ENCODE measurements at places on chromosomes 3 and 15.

GRCh38 chr3:46017720-46018119 lies 9.6 kb downstream of the XCR1 start:
- no peak for DNase-seq
- H3K27ac ChIP-seq, result no peak overlapping the region
- H3K4me1 ChIP-seq, result no peaks in the 10 kb centered on the region
- no peak overlapping the region for H3K4me3 ChIP-seq
- H3K27me3 ChIP-seq, result peaks cover 24% of the 10 kb centered on the region

GRCh38 chr3:97131476-97131875 lies 317.1 kb downstream of the EPHA6 start:
- H3K27ac ChIP-seq, result no peak overlapping the region
- H3K4me1 ChIP-seq, result no peaks in the 10 kb centered on the region
- no peak overlapping the region for H3K4me3 ChIP-seq
- no peaks in the 10 kb centered on the region for H3K27me3 ChIP-seq

DNA sequence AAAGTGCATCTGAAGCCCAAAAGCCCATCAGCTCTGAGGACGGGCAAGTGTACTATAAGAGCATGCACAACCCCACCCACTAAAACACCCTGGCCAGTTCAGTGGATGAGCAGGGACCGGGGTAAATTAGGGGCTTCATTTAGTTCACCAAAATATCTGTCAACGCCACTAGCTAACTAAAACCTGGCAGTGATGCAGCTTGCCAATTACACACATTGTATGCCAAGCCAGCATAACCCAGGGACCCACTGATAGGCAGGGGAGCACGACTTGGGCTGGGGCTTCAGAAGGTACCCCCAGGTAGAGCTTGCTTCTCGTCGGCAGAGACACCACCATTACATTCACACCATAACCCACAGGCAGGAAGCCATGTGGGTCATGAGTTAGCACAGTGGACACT lies 47.0 kb downstream of the PTPN23 start:
- H3K36me3 ChIP-seq, result peaks cover 5% of the 10 kb centered on the region
- no peak for DNase-seq
- H3K4me1 ChIP-seq, result peaks cover 2% of the 10 kb centered on the region
- H3K27me3 ChIP-seq, result no peaks in the 10 kb centered on the region
- no peak overlapping the region for H3K4me3 ChIP-seq

GRCh38 chr15:95134431-95135110 lies 903.2 kb downstream of the MCTP2 start:
- H3K4me3 ChIP-seq, result no peak overlapping the region
- H3K27me3 ChIP-seq, result no peaks in the 10 kb centered on the region
- H3K36me3 ChIP-seq, result no peaks in the 10 kb centered on the region
- H3K4me1 ChIP-seq, result no peaks in the 10 kb centered on the region

GRCh38 chr15:89423981-89424380 lies 72.4 kb downstream of the RHCG start:
- H3K4me3 ChIP-seq, result no peak overlapping the region
- H3K4me1 ChIP-seq, result no peaks in the 10 kb centered on the region
- DNase-seq, result no peak
- H3K27ac ChIP-seq, result no peak overlapping the region
- no peaks in the 10 kb centered on the region for H3K36me3 ChIP-seq
- H3K27me3 ChIP-seq, result no peaks in the 10 kb centered on the region

DNA sequence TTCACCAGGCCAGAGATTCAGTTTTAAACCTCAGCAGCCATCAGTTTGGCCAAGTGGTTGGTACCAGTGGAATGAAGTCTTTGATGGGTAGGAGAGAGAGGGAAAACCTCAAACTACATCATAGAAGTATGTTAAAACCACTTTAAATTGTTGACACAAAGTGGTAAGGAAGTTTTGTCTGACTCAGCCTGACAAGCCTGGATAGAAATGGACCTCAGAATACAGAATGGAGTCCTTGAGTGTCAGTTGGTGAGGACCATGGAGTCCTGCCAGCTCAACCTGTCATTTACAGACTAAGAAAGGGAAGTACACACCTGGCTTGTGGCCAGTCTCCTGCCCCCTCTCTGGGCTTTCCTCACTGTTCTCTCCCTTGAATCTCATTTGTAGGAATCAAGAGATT lies 12.1 kb downstream of the EAF1 start:
- H3K27ac ChIP-seq, result no peak overlapping the region
- DNase-seq, result no peak
- no peak overlapping the region for H3K4me3 ChIP-seq
- H3K4me1 ChIP-seq, result no peaks in the 10 kb centered on the region
- H3K27me3 ChIP-seq, result no peaks in the 10 kb centered on the region
- peaks cover 73% of the 10 kb centered on the region for H3K36me3 ChIP-seq

DNA sequence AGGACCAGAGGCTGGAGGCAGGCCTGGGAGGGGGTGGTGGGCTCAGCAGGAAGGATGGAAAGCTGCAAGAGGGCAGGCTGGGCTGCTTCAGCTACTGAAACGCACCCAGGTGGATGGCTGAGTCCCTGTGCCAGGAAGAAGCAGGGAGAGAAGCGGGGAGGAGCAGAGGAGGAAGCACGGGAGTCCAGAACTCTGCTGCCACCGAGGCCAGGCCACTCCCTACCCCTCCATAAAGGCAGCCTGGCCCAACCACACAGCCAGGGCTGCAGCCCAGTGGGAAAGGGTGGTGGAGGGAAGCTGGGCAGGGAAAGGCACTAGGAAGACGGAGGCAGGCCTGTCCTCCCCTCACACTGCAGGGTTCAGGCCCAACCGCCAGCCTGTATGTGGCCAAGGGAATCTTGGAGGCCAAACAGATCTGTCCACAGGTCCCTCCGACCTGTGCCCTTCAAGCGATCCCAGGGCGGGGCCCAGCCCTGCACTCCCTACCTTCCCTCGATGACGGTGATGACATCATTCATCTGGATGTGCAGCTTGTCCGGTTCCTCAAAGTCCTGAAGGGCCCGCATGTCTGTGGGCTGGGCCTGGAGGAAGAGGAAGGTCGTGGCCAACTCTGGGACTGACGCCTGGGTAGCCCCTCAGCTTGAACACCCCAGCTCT lies 30.5 kb downstream of the TNK2 start:
- no peak overlapping the region for H3K4me3 ChIP-seq
- H3K27me3 ChIP-seq, result no peaks in the 10 kb centered on the region
- H3K27ac ChIP-seq, result no peak overlapping the region
- no peak for DNase-seq

- H3K4me1 ChIP-seq, result no peaks in the 10 kb centered on the region
- H3K36me3 ChIP-seq, result no peaks in the 10 kb centered on the region
- H3K27me3 ChIP-seq, result no peaks in the 10 kb centered on the region
- H3K27ac ChIP-seq, result no peak overlapping the region
- no peak overlapping the region for H3K4me3 ChIP-seq
These were observed 71.9 kb downstream of the ARHGEF26 start for GRCh38 chr3:154193000-154193615.

GRCh38 chr15:42819786-42820185 lies 82.9 kb upstream of the CDAN1 start:
- no peak for DNase-seq
- peak overlapping the region; percentile 53 for H3K27ac ChIP-seq
- peaks cover 13% of the 10 kb centered on the region for H3K36me3 ChIP-seq
- H3K4me3 ChIP-seq, result no peak overlapping the region
- H3K27me3 ChIP-seq, result no peaks in the 10 kb centered on the region
- no peaks in the 10 kb centered on the region for H3K4me1 ChIP-seq

GRCh38 chr3:98199020-98199419 lies 32.5 kb downstream of the OR5H15 start:
- H3K27me3 ChIP-seq, result no peaks in the 10 kb centered on the region
- no peak overlapping the region for H3K4me3 ChIP-seq
- no peak for DNase-seq
- H3K36me3 ChIP-seq, result no peaks in the 10 kb centered on the region
- H3K27ac ChIP-seq, result no peak overlapping the region

DNA sequence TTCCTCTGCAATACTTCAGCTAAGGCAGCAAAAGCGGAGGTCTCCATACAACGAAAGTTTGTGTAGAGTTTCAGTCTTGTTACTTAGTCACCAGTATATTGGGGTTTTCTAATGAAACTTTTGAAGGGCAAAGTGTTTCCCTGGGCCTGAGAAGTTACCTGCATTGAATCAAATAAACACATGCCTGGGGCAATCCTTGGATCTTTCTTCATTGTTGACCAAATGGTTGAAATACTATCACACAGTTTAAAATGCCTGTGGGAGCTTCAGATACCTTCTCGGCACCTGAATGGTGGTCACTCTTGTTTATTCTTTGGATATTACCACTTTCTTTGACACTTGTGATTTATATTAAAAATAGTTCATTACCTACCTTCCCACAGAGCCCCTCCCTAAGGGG lies 988 bp upstream of the CHSY1 start:
- peak overlapping the region; percentile 90 for H3K27ac ChIP-seq
- no peaks in the 10 kb centered on the region for H3K27me3 ChIP-seq
- peaks cover 5% of the 10 kb centered on the region for H3K36me3 ChIP-seq
- H3K4me3 ChIP-seq, result peak overlapping the region; percentile 65
- H3K4me1 ChIP-seq, result 0 out of 2 replicates have a peak, but pooled peaks cover 4% of the 10 kb centered on the region

DNA sequence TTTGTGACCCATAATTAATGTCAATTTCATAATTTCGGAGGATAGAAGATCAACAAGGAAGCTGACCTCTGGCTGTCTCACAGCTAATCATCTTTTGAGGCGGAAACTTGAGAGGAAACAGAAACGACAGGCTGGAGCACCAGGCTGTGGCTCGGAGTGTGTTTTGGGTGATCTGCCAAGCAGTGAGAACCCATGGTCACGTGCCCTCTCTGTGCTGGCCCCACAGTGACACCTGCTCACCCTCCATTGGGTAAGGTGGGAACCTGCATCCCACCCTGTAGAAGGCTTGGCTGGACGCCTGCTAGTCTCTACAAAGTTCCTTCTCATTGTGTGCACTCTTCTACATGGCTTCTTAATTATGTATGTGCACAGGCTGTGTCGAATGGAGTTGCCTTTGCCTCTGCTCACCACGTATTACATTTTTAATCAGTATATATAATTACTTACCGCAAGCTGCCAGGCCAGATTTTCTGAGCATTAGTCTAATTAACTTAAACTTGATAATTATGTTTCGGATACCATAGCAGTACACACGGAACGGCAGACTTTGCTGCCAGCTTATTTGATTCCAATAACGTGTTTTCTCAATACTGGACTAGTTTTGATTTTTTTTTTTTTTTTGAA lies 719.4 kb upstream of the CFAP20DC start:
- DNase-seq, result no peak
- H3K27me3 ChIP-seq, result no peaks in the 10 kb centered on the region
- H3K4me3 ChIP-seq, result no peak overlapping the region

DNA sequence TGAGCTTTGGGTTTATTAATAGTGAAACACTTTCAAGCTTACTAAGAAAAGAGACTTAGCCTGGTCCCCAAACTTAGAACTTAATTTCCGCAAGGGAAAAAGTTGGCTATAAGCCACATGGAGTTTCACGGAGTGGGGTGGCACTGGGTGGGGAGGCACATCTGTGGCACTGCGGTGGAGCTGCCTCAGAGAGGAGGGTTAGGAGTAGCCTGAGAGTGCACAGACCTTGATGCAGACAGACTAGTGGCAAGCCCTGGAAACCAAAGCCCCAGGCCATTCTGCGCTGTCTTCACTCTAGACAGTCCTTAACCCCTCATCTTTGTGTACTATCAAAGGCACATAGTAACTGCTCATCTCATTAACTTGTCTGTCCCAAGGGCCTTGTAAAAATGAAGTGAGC lies 22.0 kb downstream of the CXCR6 start:
- H3K4me3 ChIP-seq, result no peak overlapping the region
- H3K27ac ChIP-seq, result no peak overlapping the region
- no peaks in the 10 kb centered on the region for H3K27me3 ChIP-seq
- DNase-seq, result no peak
- H3K36me3 ChIP-seq, result peaks cover 74% of the 10 kb centered on the region

DNA sequence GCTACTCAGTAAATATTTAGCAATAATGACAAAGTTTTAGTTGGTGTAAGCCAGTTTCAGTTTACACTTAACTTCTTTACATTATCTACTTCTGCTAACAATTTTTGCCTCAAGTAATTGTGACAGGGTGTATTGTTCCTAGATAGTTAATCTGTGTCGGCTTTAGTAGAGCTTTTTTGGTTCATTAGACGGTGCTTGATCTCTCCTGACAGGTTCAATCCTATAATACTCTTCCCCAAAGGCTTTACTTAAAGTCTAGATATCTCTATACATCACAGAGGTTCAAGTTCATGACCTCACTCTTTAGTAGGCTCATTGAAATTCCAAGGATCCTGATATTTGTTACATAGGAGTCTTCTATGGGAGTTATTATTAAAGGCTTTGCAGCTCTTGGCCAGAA lies 365.6 kb upstream of the DPPA4 start:
- no peaks in the 10 kb centered on the region for H3K27me3 ChIP-seq
- H3K27ac ChIP-seq, result no peak overlapping the region
- H3K4me1 ChIP-seq, result no peaks in the 10 kb centered on the region
- no peaks in the 10 kb centered on the region for H3K36me3 ChIP-seq

- peaks cover 4% of the 10 kb centered on the region for H3K4me1 ChIP-seq
- no peaks in the 10 kb centered on the region for H3K27me3 ChIP-seq
- peaks cover 19% of the 10 kb centered on the region for H3K36me3 ChIP-seq
These were observed 173.2 kb downstream of the TCF12 start for GRCh38 chr15:57091636-57092035.

- H3K4me3 ChIP-seq, result no peak overlapping the region
- H3K27ac ChIP-seq, result no peak overlapping the region
- no peaks in the 10 kb centered on the region for H3K27me3 ChIP-seq
- DNase-seq, result no peak
- no peaks in the 10 kb centered on the region for H3K36me3 ChIP-seq
These were observed 176.6 kb downstream of the XXYLT1 start for GRCh38 chr3:195094191-195094921.

DNA sequence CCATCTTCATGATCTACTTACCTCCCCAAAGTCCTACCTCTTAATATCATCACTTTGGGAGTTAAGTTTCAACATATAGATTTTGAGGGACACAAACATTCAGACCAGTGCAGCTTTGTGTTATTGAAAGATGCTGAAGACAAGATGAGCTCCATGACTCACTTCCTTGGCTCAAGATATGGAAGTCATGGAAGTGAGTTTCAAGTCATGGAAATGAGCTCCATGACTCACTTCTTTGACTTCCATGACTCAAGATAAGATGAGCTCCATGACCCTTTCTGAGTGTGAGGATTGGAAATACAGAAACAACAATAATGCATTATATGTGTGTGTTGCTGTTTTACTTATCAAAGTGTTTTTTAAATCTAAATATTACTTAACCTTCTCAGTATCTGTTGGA lies 170.2 kb upstream of the TPRG1 start:
- no peak for DNase-seq
- H3K27me3 ChIP-seq, result no peaks in the 10 kb centered on the region
- peak overlapping the region; percentile 71 for H3K27ac ChIP-seq

DNA sequence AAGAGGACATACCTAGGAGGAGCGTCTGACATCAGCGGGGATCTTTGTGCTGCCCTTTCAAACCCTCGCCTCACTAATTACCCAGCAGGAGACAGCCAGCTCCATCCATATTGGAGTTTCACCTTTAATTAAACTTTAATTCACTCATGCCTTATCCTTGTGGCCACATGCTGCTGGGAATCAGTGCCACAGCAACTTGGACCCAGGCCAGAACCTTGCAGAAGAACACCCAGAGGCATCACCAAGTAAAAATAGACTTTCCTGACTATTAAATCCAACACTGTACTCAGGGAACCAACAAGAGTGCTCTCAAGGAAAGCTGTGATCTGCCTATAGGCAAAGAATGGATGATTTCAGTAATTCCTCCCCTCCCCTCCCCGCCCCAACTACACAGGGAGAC lies 23.9 kb downstream of the EIF1B start:
- H3K36me3 ChIP-seq, result no peaks in the 10 kb centered on the region
- peak; percentile 25 for DNase-seq
- H3K4me1 ChIP-seq, result no peaks in the 10 kb centered on the region
- no peak overlapping the region for H3K27ac ChIP-seq
- H3K4me3 ChIP-seq, result no peak overlapping the region
- no peaks in the 10 kb centered on the region for H3K27me3 ChIP-seq

- H3K36me3 ChIP-seq, result no peaks in the 10 kb centered on the region
- no peak overlapping the region for H3K4me3 ChIP-seq
- DNase-seq, result no peak
- no peak overlapping the region for H3K27ac ChIP-seq
- H3K4me1 ChIP-seq, result no peaks in the 10 kb centered on the region
These were observed 139.1 kb upstream of the MRPS22 start for GRCh38 chr3:139204728-139205127.

Measured in SK-N-SH (cell line).